ENCODE measurements at places on chromosomes 1 and 21.

DNA sequence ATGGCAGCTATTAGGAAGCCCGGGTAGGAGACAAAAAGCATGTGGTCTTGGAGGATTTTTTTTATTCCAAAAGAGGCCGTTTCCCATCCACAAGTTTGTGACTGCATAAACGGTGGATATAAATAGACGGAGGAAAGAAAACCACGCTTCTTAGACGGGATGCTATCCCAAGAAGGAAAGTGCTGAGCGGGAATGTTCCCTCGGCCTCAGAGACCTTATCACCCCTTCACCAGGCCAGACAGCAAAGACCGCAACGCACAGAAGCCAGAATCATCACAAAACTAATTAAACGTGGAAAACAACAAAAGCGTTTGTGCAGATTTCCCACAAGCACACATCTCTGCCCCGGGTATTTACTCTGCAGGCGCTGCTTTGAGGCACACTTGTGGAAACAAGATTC lies 43.2 kb downstream of the HLCS start:
- H3K27ac ChIP-seq: no peak overlapping the region
- DNase-seq: no peak
- no peaks in the 10 kb centered on the region for H3K4me1 ChIP-seq
- no peak overlapping the region for H3K4me3 ChIP-seq
- H3K36me3 ChIP-seq: peaks cover 1% of the 10 kb centered on the region
- H3K27me3 ChIP-seq: no peaks in the 10 kb centered on the region

DNA sequence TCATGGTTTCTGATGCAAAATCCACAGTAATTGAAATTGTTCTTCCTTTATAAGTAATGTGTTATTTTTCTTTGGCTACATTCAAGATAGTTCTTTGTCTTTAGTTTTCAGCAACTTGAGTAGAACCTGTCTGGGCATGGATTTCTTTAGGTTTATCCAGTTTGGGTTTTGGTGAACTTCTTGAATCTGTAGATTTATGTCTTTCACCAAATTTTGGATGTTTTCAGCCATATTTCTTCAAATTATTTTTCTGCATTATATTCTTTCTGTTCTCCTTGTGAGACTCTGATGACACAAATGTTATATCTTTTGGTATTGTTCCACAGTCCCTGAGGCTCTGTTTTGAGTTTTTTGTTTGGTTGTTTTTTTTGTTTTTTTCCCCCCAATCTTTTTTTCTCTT lies 69.4 kb downstream of the TDRD5 start:
- H3K4me3 ChIP-seq: no peak overlapping the region
- DNase-seq: no peak
- H3K4me1 ChIP-seq: peaks cover 5% of the 10 kb centered on the region
- no peaks in the 10 kb centered on the region for H3K36me3 ChIP-seq
- H3K27ac ChIP-seq: no peak overlapping the region
- peaks cover 3% of the 10 kb centered on the region for H3K27me3 ChIP-seq

GRCh38 chr1:147807405-147807804 lies 47.0 kb upstream of the GJA5 start:
- DNase-seq: no peak
- H3K4me1 ChIP-seq: no peaks in the 10 kb centered on the region
- no peak overlapping the region for H3K4me3 ChIP-seq
- H3K27ac ChIP-seq: no peak overlapping the region
- H3K27me3 ChIP-seq: peaks cover 9% of the 10 kb centered on the region

DNA sequence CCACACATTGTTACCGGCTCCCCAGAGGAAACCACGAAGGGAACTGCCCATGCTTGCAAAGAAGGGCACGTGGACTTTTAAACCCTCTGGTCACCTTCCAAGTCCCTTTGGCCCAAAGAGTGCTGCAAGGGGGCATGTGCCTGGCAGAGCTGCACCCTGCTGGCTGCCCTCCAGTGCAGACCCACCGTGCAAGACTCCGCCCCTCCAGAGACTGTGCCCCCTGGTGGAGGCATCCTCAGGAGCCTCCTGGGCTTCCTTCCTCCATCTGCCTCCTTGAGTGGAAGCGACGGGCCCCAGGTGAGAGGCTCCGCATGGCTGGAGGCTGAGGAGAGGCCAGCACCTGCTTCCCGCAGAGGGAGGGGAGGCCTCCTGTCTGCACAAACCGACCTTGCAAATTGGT lies 100.6 kb downstream of the CRYAA start:
- peaks cover 19% of the 10 kb centered on the region for H3K27me3 ChIP-seq
- H3K4me1 ChIP-seq: no peaks in the 10 kb centered on the region
- no peak overlapping the region for H3K4me3 ChIP-seq
- no peak overlapping the region for H3K27ac ChIP-seq
- DNase-seq: no peak
- H3K36me3 ChIP-seq: no peaks in the 10 kb centered on the region

GRCh38 chr21:37237764-37238163 lies 29.4 kb downstream of the VPS26C start:
- H3K27ac ChIP-seq: no peak overlapping the region
- H3K27me3 ChIP-seq: no peaks in the 10 kb centered on the region
- DNase-seq: no peak
- peaks cover 63% of the 10 kb centered on the region for H3K36me3 ChIP-seq

- no peak overlapping the region for H3K27ac ChIP-seq
- peaks cover 6% of the 10 kb centered on the region for H3K27me3 ChIP-seq
- DNase-seq: no peak
- no peaks in the 10 kb centered on the region for H3K4me1 ChIP-seq
These were observed 62.8 kb downstream of the MAGI3 start for GRCh38 chr1:113452921-113453770.

GRCh38 chr1:224783006-224783651 lies 146.3 kb upstream of the DNAH14 start:
- no peak overlapping the region for H3K27ac ChIP-seq
- no peak overlapping the region for H3K4me3 ChIP-seq
- peaks cover 10% of the 10 kb centered on the region for H3K4me1 ChIP-seq
- H3K27me3 ChIP-seq: no peaks in the 10 kb centered on the region
- no peaks in the 10 kb centered on the region for H3K36me3 ChIP-seq

DNA sequence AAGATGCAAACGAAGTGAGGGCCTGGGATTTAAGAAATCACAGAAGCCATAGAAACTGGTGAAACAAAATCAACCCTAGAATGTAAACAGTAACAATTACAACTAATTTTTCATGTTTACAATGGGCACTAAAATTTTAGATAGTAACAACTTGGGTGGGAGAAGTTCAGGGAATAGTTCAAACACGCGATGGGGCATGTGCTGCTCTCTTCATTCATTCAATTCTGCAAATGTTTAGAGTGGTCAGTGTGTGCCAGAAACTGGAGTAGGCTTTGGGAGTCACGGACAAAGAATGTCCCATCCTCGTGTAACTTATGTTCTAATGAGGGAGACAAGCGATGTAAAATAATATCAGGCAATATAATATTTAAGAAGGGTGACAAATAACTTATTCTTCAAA lies 133.4 kb downstream of the GREM2 start:
- no peak for DNase-seq
- H3K27me3 ChIP-seq: no peaks in the 10 kb centered on the region
- H3K4me1 ChIP-seq: no peaks in the 10 kb centered on the region

DNA sequence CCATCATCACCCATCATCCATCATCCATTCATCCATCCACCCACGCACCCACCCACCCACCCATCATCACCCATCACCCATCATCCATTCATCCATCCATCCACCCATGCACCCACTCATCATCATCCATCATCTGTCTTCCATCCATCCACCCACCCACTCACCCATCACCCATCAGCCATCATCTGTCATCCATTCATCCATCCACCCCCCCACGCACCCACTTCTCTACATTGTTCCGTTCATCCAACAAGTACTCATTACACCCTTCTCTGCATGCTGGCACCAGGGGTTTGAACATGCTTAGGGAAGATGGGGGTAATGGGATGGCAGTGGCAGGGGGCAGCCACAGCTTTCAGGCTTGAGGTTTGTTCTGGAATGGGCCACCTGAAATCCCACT lies 82.1 kb downstream of the ADARB1 start:
- H3K36me3 ChIP-seq: peaks cover 18% of the 10 kb centered on the region
- no peak for DNase-seq
- no peak overlapping the region for H3K4me3 ChIP-seq
- H3K27me3 ChIP-seq: no peaks in the 10 kb centered on the region
- no peak overlapping the region for H3K27ac ChIP-seq
- peaks cover 65% of the 10 kb centered on the region for H3K4me1 ChIP-seq

DNA sequence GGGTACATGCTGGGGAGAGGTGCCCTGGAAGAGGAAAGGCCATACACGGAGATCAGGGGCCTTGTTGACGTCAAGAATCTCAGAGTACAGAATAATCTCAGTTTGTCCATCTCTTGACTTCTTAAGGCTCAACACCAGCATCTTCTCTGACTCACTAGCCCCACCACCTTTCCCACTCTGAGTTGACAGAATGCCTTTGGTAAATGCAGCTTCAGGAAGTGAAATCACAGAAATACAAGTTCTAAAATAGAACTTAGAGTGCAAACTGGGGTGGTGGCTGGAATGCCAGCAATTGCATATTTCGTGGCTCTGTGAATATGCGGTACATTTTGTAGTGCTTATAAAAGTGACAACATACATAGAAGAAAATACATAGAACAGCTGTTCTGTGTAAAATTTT lies 1.6 kb downstream of the COG2 start:
- peaks cover 7% of the 10 kb centered on the region for H3K27me3 ChIP-seq
- H3K4me3 ChIP-seq: peak overlapping the region; percentile 98
- DNase-seq: no peak
- peaks cover 26% of the 10 kb centered on the region for H3K36me3 ChIP-seq
- H3K27ac ChIP-seq: no peak overlapping the region
- H3K4me1 ChIP-seq: peaks cover 54% of the 10 kb centered on the region

DNA sequence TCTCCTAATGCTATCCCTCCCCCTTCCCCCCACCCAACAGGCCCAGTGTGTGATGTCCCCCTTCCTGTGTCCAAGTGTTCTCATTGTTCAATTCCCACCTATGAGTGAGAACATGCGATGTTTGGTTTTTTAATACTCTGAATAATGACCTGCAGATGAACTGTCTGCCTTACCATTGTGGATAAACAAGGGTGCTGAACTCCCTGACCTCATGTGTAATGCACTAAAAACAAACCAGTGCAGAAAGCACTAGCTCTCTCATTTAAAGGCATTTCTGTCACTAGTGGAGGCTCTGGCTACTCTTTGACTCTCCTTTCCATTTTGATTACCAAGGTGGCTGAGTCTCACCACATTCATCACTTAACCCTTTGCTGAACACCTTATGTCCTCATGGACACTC lies 23.1 kb upstream of the TRAF3IP3 start:
- no peaks in the 10 kb centered on the region for H3K4me1 ChIP-seq
- H3K27me3 ChIP-seq: peaks cover 3% of the 10 kb centered on the region
- H3K4me3 ChIP-seq: no peak overlapping the region
- H3K27ac ChIP-seq: no peak overlapping the region

GRCh38 chr1:170254371-170254770 lies 108.6 kb downstream of the NTMT2 start:
- DNase-seq: no peak
- no peaks in the 10 kb centered on the region for H3K27me3 ChIP-seq
- no peaks in the 10 kb centered on the region for H3K36me3 ChIP-seq
- no peaks in the 10 kb centered on the region for H3K4me1 ChIP-seq

DNA sequence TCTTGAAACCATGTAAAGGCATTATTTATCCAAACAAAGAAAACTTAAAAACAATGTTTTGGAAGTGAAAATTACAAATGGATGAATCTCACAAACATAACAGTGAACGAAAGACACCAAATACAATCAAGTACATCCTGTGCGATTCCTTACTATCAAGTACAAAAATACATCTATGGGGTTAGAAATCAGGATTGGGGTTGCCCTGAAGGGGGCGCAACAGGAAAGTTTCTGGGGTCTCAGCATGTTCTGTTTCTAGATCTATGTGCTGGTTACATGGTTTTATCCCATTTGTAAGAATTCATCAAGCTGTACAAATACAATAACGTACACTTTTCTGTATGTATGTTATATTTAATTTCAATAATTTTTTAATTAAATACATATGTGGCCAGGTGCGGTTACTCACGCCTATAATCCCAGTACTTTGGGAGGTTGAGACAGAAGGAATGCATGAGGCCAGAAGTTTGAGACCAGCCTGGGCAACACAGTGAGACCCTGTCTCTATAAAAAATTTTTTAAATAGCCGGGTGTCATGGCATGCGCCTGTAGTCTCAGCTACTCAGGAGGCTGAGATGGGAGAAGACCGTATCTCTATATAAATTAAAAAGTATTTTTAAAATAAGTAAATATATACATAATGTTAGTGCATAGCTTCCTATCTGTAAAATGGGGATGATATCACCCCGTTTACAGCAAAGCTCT lies 121.5 kb upstream of the SOD1 start:
- H3K4me1 ChIP-seq: no peaks in the 10 kb centered on the region
- H3K4me3 ChIP-seq: no peak overlapping the region
- DNase-seq: no peak
- no peaks in the 10 kb centered on the region for H3K36me3 ChIP-seq

DNA sequence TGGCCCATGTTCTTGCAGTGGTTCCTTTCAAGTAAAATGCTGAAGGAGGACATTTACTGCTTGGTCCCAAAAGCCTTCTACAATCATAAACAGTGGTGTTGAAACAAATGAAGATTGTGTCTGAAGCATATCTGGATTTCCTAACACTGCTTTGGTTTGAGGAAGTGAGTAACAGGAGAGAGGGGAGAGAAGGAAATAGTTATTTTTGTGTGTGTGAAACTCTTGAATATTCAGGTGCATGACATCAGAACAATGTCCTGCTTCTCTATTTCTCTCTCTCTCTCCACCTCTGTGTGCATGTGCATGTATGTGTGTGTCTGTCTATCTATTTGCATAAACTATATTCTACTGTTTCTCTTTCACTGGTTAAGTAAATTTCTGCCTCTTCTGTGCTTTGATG lies 61.4 kb upstream of the TNFSF18 start:
- no peak for DNase-seq
- peaks cover 39% of the 10 kb centered on the region for H3K4me1 ChIP-seq
- peak overlapping the region; percentile 46 for H3K27ac ChIP-seq
- no peaks in the 10 kb centered on the region for H3K27me3 ChIP-seq
- H3K36me3 ChIP-seq: peaks cover 2% of the 10 kb centered on the region
- peak overlapping the region; percentile 8 for H3K4me3 ChIP-seq

GRCh38 chr21:34818662-34819158 lies 149.9 kb downstream of the CLIC6 start:
- peaks cover 74% of the 10 kb centered on the region for H3K36me3 ChIP-seq
- H3K27me3 ChIP-seq: no peaks in the 10 kb centered on the region
- no peak overlapping the region for H3K4me3 ChIP-seq
- H3K27ac ChIP-seq: peak overlapping the region; percentile 30

- no peaks in the 10 kb centered on the region for H3K27me3 ChIP-seq
- H3K27ac ChIP-seq: no peak overlapping the region
- H3K4me3 ChIP-seq: peak overlapping the region; percentile 79
- H3K4me1 ChIP-seq: peaks cover 11% of the 10 kb centered on the region
- no peak for DNase-seq
These were observed 61.4 kb downstream of the OLFML2B start for GRCh38 chr1:161962091-161962887.

DNA sequence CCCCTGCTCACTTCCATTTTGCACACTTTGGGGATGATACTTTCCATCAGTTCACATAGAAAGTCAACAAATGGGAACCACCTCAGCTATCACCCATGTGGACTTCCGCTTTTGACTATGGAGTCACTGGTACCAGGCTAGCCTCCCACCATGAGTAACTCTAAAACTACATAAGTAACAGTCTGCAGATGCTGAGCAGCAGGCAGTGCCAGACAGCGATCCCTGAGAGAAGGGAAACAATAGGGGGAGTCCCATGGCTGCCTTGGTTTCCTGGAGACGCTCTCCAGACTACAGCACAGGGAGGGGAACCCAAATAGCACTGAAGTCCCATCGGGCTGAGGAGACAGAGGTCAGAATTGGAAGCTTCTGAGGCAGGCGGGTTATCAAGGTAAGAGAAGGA lies 2.8 kb upstream of the TFF2 start:
- DNase-seq: no peak
- peaks cover 20% of the 10 kb centered on the region for H3K27me3 ChIP-seq
- no peaks in the 10 kb centered on the region for H3K4me1 ChIP-seq
- H3K36me3 ChIP-seq: peaks cover 3% of the 10 kb centered on the region
- no peak overlapping the region for H3K27ac ChIP-seq

- no peaks in the 10 kb centered on the region for H3K36me3 ChIP-seq
These were observed 12.9 kb upstream of the IL19 start for GRCh38 chr1:206757524-206758266.

Data from activated B cell treated with CpG ODN at 0.5 μM for 24 hours (primary cell).